H9 (cell line): ENCODE measurements at places on chromosomes 5 and 9.

DNA sequence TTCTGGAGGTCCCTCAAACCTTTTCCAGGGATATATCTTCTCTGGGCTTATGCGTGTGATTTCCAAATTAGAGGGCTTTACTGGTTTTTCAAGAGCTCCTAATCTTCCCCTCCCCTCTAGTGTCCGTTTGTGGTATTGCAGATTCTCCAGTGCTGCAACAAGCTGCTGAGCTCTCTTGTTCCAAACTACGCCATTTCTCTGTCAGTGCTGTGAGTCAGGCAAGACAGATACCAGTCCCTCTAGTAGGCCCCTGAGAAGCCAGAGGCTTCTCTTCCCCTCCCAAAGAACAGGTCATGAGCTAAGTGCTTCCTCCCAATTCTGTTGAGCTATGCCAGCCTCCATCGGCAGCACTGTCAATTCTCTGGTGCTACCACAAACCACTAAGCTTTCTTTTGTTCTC lies 149.5 kb downstream of the FANCC start:
- peak; percentile 83 for DNase-seq

DNA sequence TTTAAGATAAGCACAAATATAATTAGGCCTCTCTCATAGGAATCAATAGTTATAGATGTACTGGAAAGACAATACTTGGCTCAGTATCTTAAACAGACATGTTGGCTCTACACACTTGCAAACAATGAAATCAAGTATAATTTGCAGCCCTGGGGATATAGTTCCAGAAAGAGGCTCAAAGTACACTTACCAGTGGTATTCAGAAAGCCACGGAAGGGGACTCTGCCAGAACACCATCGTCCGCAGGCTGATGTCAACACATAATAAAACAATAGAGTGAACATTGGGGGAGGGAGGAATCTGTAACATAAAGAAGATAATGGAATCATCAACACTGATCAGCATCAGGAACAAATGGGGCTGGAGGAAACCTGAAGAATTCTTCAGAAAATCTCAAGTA lies 31.2 kb upstream of the EBF1 start:
- DNase-seq = no peak

- DNase-seq = no peak
Observed at GRCh38 chr9:119264165-119264564, 105.1 kb downstream of the BRINP1 start.

DNA sequence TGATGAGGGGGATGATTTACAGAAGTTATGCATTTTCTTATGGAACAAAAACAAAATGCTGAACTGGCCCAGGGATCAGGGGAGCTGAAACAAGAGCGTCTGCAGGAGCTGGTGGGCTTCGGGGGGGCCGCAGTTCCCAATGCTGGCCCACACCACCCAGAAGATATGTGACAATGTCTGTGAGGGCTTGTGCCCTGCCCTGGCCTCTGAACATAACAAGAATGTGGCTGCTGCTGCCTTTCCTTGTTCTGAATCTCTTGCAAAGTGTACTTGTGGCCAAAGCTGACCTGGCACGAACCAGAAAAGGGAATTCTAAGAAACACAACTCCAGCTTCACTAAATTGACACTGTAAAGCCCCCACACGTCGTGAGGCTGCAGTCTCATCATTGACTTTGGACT lies 66.7 kb downstream of the SEC61B start:
- DNase-seq = no peak

DNA sequence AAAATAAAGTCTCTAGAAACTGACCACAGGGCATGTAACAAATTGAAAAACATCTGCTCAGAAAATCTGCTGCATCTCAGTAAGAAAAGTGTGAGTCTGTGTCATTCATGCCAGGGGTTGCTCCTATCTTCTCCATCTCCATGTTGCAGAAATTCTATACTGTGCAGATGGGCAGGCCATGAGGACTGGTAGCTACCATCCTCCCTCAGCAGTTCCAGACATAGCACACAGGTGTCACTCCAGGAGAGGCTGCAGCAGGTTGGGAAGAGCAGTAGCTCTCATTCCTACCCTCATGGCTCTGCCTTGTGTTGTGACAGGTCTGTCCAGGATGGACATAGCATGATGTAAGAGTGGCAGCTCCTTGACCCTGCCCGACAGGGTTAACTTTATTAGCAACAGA lies 173.4 kb downstream of the NDUFS4 start:
- no peak for DNase-seq

- DNase-seq = no peak
Observed at GRCh38 chr5:66880401-66880800, 284.2 kb downstream of the MAST4 start.

DNA sequence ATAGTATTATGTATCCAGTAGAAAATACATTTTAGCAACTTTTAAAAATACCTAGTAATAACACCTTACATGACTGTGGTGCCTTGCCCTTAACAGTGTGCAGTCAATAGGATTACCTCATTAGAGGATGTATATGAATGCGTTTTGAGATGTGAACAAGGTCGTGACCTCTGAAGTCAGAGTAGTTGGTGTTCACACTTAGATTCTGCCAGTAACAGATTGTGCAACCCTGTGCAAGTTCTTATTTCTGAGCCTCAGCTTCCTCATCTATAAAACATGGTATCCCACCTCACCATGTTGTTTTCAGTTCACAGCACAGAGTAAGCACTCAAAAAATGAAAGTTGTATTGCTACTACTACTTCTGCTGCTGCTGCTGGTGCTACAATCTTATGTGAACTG lies 347.3 kb downstream of the KDM4C start:
- no peak for DNase-seq

DNA sequence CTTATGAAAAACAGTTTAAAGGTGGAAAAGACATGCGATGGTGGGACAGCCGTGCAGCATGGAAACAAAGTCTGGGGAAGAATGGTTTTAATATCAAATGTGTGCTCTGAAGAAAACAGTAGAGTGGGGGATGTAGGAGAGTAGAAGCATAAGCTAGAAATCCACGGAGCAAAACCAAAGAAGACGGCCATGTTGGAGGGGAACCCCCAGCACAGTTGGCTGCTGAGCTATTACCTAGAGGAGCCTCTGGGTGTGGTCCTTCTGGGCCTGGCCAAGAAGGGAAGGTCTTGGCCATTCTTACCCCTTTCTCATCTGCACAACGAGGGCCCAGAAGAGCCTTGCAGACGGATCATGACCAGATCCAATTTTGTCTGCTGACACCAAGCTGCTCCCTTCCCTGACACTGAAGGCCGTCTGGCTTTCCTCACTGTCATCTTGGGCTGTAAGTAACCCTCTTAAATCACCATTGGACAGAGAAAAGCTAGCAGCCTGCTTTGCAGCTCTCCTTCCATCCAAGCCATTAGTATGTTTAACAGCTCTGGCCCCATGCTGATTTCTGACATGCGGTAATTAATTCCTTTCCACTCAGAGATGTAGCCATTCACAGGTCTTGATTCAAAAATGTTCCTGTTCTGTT lies 189.5 kb downstream of the SEC61B start:
- DNase-seq = no peak

DNA sequence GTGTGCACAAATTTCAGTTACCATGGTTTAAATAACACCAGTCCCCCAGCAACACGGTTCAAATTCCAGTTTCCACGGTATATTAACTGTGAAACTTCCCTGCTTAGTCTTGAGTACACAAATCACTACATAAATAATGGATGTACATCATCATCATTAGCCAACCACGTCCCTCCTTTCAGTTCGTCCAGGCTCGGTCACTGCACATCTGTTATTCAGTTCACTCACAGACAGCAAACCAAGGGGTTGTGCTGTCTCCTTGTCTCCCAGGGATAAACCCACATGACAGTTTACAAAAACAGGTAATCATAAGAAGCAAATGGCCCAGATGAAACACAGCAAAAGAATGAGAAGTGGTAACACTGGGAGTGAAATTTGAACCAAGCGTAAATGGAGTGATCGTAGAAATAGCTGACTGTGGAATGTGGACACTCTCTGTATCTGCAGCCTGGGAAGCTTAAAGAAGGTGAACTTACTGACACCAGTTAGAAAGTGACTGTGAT lies 61.0 kb upstream of the RAD23B start:
- no peak for DNase-seq

- DNase-seq = no peak
Observed at GRCh38 chr5:33762859-33763258, 128.9 kb downstream of the ADAMTS12 start.

- DNase-seq = no peak
Observed at GRCh38 chr9:75988663-75989062, 98.2 kb downstream of the PCSK5 start.

DNA sequence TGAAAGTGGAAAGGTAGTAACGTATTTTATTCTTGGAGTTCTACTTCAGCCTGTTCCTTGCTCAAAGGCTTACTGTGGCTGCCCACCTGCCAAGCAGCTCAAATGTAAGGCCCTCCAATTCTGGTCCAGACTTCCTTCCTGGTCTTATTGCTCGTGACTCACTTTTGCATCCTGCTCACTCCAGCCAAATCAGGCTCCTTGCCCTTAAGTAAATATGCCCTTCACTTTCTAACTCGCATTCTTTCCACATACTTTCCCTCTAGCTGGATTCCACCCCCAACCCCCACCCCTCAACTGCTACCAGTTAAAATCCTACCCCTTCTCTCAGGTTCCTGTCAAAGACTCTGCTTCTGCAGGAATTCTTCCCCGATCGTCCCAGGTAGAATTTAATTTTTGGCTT lies 96.6 kb downstream of the GALNT10 start:
- peak; percentile 48 for DNase-seq

- no peak for DNase-seq
Observed at GRCh38 chr9:137812356-137813023, 65.1 kb upstream of the CACNA1B start.

DNA sequence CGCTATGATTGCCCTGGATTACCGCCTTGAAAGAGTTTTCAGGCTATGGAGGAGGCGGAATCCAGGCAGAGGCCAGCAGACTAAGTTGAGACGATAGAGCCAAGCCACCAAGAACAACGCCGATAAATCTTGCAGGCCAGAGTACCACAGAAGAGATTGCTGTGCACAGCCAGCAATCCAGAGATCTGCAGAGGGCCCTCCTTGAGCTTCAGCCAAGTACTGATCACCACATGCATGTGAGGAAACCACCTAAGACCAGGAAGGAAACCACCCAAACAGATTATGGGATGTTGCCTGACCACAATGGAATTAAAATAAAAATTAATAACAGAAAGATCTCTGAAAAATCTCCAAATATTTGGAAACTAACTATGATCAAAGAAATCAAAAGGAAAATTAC lies 74.9 kb downstream of the GCNT4 start:
- DNase-seq = no peak

DNA sequence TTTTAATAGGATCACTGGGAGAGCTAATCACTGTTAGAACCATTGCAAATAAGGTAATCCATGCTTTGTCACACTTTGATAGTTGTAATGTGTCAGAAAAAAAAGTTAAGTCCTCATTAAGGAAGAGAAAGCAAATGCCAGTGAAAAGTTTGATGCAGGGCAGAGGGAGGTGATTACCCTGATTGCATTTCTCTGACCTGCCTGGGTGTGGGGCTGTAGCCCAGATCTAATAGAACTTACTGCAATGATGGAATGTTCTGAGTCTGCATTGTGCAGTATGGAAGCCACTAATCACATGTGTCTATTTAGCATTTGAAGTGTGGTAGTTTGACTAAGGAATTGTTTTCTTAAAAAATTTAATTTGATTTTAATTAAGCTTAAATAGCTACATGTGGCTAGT lies 202.7 kb downstream of the ATP10B start:
- peak; percentile 39 for DNase-seq

DNA sequence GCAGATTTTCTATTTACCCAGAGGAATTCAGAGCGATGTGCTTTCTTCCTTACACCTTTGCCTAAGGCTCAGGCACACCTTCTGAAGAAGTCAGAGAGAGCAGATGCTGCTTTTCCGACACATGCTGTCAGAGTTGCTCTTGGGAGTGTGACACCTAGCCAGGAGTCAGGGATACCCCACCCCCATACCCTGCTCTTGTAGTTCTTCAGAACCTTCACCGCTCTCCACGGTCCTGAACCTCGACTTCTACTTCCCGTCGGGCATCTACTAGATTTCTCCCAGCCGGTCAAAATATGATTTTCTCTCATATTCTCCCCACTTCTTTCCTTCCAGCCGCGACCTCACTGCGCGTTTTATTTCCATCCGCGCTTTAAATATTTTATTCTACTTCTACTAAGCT lies 1.7 kb downstream of the GRIN3A start:
- peak; percentile 71 for DNase-seq

DNA sequence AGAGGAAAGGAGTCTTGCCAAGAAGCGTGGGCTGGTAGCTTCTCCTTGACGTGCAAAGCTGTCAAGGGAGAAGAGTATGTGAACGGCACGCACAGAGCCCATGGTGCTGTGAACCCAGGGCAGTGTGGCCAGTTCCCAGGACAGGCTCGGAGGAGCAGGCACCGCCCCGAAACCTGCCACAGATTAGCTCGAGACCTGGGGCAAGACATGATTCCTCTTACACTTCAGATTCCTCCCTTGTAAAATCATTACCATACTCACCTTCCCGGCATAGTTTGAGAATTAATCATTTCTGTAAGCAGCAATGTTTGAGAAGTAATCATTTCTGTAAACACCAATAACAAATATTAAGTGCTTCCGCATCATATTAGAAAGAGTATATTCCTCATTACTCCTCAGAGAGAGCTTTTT lies 19.9 kb downstream of the GOLM1 start:
- no peak for DNase-seq

DNA sequence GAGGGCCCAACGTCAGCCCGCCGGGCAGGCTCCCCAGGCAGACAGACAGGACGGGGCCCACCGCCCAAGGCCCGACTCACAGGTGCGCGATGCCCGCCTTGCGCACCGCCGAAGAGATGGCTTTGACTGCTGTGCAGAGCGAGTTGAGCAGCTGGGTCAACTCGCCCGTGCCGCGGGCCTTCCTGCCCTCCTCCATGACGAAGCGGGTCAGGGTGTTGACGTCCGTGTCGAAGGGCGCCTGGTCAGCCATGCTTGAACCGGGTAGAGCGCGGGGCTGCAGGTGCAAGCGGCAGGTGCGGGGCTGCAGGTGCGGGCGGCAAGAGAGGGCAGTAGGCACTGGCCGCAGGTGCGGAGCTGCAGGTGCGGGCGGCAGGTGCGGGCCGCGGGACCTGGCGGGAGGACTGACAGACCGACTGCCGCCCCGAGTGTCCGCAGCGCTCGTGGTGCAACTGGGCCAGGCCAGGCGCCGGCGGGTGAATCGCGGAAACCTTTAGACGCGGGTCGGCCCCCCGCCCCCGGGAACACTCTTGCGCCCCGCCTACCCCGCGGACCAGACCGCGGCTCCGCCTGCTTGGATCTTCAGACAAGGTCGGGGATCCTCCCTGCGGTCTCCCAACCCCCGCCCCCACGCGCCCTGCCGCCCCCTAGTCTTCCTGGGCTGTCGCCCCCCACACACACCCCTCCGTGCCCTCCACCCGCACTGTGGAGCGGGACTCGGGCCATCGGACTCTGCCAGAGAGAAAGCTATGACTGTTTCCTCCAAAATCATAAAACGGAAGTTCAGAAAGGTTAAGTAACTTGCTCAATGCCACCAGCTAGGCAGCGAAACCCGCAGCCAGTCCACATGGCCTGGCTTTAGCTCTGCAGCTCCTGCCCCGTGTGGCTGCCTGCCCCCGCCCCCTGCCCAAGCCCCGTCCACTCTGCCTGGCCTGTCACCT lies at the start of gene FBP1:
Gene FBP1 (minus strand): TSS at position 458 of the 938 bp plus-strand sequence. CDS start 208 bp downstream, at position 250.
- peak; percentile 61 for DNase-seq
